ENCODE measurements at places on chromosomes 2 and 18.
A peak's percentile ranks its signal among the peaks of the same experiment; 100 is the strongest.

DNA sequence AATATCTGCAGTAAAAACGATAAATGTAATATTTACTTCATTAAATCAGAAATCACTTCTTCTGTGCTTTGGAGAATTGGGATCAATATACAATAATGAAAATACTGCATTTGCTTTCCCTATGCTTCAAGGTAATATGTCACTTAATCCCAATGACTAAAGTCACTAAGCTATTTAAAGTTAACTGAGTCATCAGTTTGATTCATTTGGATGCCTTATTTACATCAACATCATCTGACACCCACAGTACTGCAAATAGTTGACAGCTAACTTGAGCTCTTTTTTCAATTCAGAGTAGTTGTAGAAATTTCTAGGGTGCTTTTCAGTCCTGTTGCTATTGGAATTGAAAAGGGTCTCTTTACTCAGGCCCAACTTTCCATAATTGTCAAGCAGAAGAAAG is 776.9 kb upstream of the FSHR start:
- DNase-seq = no peak

GRCh38 chr2:182545420-182546167 is 118.8 kb upstream of the PDE1A start:
- DNase-seq = no peak

DNA sequence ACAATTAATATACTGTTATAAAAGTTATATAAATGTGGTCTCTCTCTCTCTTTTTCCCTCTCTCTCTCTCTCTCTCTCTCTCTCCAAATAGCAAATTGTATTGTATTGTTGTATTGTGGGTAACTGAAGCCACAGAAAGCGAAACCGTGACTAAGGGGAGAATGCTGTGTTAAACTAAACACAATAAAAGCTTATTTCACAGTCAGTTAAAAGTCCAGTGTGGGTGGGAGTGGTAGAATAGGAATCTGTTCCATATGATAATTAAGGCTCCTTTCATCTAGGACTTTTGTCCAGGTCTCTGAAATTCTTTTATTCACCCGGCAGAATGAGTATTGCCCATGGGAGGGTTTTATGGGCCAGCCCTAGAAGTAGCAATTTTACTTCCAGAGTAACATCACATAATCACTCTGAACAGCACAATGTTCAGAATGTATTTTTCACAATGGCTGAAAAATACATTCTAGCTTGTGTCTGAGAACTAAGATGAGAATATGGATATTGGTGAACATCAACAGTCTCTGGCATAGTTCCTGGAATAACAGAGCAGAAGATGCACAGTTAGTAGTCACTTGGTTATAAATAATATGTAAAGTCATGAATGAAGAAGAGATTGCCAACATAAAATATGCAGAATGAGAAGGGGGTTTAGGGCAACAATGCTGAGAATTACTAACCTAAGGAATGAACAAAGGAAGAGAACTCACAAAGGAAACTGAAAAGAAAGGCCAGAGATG is 399.1 kb downstream of the PLCL1 start:
- peak; percentile 2 for DNase-seq

DNA sequence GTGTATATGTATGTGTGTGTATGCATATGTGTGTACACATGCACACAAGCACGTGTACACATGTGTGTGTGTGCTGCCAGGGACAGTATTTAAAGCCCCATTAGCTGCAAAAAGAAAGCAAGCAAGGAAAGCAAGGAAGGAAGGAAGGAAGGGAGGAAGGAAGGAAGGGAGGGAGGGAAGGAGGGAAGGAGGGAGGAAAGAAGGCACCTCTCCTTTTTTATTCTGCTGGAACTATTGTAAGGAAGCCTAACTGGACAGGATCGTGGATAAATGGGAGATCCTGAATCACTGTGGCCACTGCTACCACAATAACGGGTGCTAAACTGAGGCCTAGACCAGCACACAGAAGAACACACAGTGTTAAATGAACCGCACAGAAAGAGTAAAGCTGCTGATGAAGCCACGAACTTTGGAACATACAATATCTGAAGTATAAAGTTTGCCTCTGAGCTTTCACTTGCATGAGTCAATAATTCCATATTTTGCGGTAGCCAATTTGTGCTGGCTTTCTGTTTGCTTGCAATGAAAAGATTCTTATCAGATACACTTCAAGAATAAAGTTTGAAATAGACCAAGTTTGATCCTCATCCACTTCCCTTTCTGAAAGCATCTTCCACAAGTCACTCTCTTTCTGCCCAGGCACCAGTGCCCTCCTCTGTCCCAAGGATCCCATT is 15.5 kb downstream of the CACNB4 start:
- no peak for DNase-seq

GRCh38 chr18:33755931-33756560 is 178.0 kb downstream of the ASXL3 start:
- peak; percentile 39 for DNase-seq

GRCh38 chr18:9453283-9453682 is 22.0 kb upstream of the RALBP1 start:
- no peak for DNase-seq

GRCh38 chr2:34991508-34992274 is 1363.9 kb upstream of the CRIM1 start:
- no peak for DNase-seq

GRCh38 chr2:8198766-8199382 is 483.0 kb upstream of the ID2 start:
- no peak for DNase-seq

DNA sequence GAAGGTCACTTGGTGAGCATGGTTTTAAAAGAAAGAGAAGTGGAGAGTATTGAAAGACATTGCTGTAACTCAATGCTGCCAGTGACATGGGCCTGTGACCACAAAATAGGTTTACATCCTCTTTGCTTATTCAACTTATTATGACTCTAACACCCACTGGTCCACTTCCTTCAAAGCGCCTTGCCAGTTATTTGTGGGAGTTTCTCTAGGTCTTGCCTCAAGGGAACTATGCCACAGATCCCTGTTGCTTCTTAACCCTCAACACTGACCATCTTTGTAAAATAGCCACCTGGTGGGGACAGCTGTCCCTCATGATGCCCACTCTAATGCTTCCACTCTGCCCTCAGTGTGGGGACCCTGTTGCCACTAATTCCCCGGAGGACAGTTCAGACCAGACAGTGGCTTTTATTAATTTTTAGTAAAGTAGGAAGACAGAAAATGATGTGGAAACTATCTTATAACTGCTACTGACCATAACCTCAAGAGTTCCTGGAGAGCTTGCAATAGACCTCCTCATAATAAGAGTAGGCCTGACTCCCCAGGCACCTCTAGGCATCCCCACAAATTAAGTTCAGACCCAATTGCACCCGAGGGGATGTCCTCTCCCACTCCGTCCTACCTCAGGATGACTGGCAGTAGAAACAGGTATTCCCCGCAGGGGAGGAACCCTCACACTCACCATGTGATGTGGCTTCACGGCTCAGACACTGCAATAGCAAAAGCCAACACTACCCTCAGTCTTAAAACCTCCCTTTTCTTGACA is 31.3 kb upstream of the SLC25A52 start:
- no peak for DNase-seq

DNA sequence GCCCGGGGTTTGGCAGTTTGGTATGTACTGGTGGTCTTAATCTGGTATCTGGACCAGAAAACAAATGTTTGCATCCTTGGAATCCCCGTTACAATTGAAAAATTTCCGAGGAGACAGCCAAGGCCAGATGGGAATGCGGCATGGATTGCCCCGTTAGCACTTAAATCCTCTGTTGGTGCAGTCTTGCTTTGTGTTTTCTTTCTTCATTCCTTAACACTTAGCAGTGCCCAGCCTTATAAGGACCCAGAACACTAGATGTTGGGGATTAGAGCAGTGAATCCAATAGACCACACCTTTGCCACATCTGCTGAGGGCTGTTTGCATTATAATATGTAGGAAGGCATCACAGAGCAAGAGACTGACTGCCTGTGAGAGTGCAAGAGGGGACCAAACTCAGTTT is 12.8 kb upstream of the ZNF532 start:
- no peak for DNase-seq

DNA sequence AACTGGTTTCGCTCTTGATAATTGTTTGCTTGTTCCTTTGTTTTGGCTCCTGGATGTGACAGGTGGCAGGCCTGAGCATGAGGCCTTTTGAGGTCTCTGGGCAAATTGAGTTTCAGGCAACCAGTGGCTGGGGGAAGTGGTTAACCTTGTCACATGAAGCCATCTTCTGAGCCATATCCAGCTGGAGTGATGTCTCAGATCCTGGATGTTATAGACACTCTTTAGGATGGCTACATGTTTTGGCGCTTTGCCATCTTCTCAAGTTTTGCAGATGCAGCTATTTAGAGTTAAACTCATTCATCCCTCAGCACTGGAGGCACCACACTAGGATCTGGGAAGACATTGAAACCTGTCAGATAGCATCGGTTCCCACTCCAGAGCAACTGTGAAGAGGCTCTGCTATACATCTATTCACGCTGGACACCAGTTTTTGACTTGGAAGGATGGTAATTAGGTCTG is 25.3 kb upstream of the TACR1 start:
- DNase-seq = no peak

- DNase-seq = no peak
These were observed 203.4 kb upstream of the TRIB2 start for GRCh38 chr2:12513339-12513738.

DNA sequence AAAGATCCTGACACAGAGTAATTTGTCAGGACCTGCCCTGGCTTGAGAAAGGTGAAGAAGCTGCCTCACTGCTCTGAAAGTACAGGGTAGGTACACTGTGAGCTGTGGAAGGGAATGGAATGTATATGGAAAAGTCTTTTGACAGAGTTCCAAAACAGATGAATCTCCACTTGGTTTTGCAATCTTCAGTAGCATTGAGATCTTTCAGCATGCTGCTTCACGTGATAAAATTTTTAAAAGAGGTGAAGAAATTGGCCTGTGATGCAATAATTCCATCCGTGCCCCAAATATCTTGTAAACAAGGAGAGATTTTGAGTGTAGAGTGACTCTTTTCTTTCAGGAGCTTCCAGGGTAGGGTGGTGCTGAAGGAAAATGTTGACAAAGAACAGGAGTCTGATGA is 123.1 kb downstream of the OSR1 start:
- DNase-seq = peak; percentile 18

- DNase-seq = no peak
These were observed 797 bp downstream of the CTIF start for GRCh38 chr18:48539406-48540250.

- DNase-seq = no peak
These were observed 79.2 kb upstream of the IL1R2 start for GRCh38 chr2:101912545-101912944.

- DNase-seq = no peak
These were observed 49.8 kb upstream of the ASB1 start for GRCh38 chr2:238376884-238377391.

DNA sequence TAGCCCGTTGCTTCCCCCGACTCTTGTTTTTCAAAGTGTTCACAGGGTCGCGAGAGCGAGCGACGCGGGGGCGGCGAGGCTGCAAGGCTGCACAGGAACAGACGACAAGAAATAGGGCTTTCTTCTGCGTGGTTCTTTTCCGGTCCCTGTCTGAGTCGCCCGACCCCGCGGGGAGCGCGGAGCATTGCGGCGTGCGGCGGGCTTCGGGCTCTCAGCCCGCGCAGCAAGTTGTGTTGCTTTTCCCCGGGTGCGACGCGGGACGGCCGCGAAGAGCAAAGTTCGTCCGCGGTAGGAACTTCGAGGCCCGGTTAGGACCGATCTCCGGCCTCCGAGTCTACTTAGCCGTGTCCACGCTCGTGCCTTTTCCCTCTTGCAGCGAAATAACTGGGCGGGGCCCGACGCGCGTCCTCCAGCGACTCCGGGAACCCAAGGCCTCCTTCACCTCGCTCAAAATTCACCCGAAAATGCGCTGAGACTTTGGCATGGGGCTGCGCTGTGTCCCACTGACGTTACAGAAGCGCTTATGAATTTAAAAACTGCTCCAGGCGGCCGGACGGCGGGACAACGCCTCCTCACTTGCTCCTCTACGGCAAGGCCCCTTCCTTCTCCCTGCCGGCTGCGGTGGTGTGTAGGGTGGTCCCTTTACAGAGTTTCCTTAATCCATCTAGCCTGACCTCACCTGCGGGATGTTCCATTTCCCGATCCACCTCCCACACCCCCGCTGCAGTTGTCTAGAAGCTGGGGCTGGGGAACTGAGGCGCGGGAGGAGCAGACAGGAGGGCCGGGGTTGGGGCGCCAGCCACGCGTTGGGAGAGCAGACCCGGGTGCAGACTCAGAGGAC is 1.5 kb upstream of the BCL2L11 start:
- DNase-seq = no peak

GRCh38 chr2:166115589-166115988 is 12.2 kb downstream of the SCN1A start:
- no peak for DNase-seq

DNA sequence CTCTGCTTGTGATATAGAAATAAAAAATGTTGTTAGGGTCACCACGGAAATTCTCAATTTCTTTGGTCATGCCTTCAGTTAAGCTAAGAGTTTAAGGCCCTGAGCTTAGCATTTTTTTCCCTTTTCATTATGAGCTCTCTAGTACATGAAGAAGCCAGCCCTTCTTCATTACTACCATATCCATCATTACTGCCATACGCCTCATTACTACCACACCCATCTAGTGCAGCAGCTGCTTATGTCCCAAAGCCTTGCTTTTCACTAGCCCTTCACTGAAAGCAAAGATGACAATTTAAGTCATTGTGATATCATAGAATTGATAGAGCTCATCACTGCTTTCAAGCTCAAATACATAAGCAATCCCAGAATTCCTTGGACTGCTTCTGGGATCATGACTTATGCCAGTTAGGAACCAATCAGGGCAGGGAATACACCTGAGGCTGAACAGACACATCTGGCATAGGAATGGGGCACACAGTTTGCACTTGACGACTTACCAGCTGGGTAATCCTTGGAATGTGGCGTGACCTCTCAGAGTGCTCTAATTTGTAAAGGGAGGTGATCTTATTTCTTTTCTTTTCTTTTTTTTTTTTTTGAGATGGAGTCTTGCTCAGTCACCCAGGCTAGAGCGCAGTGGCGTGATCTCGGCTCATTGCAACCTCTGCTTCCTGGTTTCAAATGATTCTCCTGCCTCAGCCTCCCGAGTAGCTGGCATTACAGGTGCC is 40.3 kb downstream of the SOWAHC start:
- DNase-seq = no peak
